ENCODE measurements at places on chromosomes 3 and 15. TPM values are rescaled to one million over a fixed set of nuclear protein-coding genes. Genes with fewer than 3 reads are reported as not detected.
A peak's percentile ranks its signal among the peaks of the same experiment; 100 is the strongest.

- no peak overlapping the region for H3K27ac ChIP-seq
- H3K4me1 ChIP-seq, result peaks cover 19% of the 10 kb centered on the region
- no peak overlapping the region for H3K4me3 ChIP-seq
- DNase-seq, result no peak
- no peaks in the 10 kb centered on the region for H3K36me3 ChIP-seq
- no peaks in the 10 kb centered on the region for H3K27me3 ChIP-seq
Measured at GRCh38 chr15:58267051-58267450, 128.9 kb downstream of the AQP9 start.

Gene TPRG1
- total RNA-seq, result 27.3 TPM

Gene OGG1
- 29.6 TPM for total RNA-seq

DNA sequence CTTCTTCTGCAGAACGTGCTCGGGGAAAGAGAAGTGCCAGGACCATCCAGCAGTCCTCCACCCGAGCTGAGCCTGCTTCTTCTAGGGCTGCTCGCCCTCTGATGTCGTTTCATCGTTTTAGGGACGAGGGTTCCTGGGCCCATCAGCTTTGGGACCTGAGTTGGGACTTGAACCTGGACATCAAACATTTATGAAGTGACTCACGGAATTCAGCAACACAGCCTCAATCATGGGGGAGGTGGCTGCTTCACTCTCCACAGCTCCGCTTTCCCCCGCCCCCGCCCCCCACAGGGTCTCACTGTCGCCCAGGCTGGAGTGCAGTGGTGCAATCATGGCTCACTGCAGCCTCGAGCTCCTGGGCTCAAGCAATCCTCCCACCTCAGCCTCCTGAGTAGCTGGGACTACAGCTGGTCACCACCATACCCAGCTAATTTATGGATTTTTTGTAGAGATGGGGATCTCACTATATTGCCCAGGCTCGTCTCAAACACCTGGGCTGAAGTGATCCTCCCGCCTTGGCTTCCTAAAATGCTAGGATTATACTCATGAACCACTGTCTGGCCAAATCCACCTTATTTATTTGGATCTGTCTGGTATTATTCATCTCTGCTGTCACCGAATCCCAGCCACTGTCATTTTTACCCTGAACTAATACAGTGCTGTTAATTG lies 725 bp upstream of the SCAMP2 start:
- H3K4me1 ChIP-seq, result peaks cover 47% of the 10 kb centered on the region
- H3K36me3 ChIP-seq, result no peaks in the 10 kb centered on the region
- H3K4me3 ChIP-seq, result peak overlapping the region; percentile 81
- peak overlapping the region; percentile 97 for H3K27ac ChIP-seq
- no peak for DNase-seq

Gene NRROS
- total RNA-seq, result 4.5 TPM

- no peaks in the 10 kb centered on the region for H3K4me1 ChIP-seq
- H3K27ac ChIP-seq, result no peak overlapping the region
- no peaks in the 10 kb centered on the region for H3K36me3 ChIP-seq
- H3K4me3 ChIP-seq, result no peak overlapping the region
- DNase-seq, result no peak
Measured at GRCh38 chr3:106323586-106323985, 454.8 kb upstream of the CBLB start.

GRCh38 chr3:55884066-55884465 lies 397.0 kb upstream of the WNT5A start:
- H3K27ac ChIP-seq, result no peak overlapping the region
- H3K4me3 ChIP-seq, result no peak overlapping the region
- no peak for DNase-seq
- no peaks in the 10 kb centered on the region for H3K27me3 ChIP-seq

Gene CD96
- total RNA-seq, result 0.56 TPM
